Hematopoietic multipotent progenitor cell treated with erythropoietin and hydrocortisone succinate and interleukin-3 and kit ligand, for 15 days (in vitro differentiated cells): ENCODE measurements at places on chromosomes 12 and 14.

DNA sequence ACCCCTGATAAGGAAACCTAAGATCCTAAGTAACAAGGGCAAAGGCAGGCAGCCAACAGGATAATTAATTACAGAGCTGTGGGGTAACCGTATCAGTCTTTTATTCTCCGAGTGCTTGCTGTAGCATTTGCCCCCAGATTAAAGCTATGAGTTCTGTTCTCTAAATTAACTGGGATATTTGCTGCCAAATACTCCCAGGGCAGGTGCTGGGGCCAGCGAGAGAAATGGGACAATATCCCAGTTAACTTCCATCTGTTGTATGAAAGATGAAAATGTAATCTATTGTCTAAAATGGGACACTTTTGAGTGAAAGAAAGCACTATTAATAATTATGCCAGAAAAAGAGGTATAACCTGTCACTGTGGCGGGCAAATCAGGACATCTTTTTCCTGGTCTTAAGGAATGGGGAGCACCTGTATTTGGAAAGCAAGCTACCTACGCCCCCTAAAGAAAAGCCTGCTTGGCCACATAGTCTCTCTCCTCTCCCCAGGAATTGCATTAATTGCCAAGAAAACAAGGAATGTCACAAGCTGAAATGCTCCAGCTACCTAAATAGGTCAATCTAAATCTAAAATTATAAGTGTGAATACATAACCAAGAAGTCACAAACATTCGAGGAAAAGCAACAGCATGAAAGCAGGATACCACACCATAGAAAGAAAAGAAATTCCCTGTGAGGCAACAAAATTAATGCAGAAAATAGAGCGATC, 26.7 kb upstream of the CFAP54 start:
- DNase-seq: no peak

GRCh38 chr12:17999174-17999801, 90.7 kb downstream of the RERGL start:
- no peak for DNase-seq

- no peak for DNase-seq
These were observed 442.2 kb downstream of the ADAMTS20 start for GRCh38 chr12:43109631-43110345.

DNA sequence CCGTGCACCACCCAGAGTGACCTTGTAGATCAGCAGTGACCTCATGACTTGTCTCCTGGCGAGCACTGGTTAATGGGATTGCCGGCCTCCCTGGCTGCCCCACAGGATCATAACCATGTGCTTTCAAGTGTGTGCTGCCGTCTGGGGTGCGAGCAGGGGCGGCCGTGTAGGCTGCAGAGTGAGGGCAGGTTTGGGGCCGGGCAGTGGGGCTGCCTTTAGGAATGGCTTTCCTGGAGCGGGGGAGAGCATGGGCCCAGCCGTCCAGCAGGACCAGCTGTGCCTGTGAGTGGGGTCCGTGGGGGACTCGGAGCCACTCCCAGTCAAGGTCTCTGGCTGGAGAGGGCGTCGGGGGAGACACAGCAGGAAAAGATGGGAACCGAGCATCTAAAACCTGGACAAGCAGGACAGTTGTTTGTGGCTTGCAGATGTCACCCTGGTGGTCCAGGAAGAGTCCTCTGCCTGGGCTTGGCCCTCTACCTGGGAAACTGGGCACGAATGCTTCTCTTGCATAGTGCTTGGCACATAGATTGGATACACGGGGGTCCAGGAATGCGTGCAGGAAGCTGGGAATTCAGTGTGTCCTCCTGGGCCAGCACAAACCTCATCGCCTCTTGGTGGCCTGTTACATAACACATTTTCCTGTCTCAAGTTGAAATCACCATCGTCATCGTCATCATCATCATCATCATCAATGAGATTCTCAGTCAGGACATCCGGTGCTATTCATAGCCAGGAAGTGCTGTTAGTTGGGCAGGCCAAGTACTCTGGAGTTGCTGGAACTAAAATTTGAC, 96.0 kb downstream of the ADGRD1 start:
- no peak for DNase-seq

GRCh38 chr14:31881531-31882310, 195.4 kb upstream of the ARHGAP5 start:
- DNase-seq: no peak

GRCh38 chr14:78997811-78998210, 827.6 kb downstream of the NRXN3 start:
- DNase-seq: no peak

DNA sequence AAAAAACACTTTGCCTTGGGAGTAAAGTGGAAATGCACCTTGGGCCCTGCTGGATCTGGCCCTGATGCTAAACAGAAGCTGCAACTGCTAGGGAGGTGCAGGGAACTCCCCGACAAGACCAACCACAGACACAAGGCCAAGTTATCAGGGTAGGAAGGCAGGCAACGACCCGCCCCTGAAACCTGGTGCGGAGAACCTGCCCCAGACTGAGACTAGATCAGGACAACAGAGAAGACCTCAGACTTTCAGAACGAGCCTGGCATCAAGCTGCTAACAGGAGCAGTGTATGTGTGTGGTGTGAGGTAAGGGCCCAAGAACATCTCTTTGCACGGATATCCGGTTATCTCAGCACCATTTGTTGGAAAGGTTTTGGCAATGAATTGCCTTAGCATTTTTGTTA, 233.7 kb upstream of the RTL1 start:
- no peak for DNase-seq

DNA sequence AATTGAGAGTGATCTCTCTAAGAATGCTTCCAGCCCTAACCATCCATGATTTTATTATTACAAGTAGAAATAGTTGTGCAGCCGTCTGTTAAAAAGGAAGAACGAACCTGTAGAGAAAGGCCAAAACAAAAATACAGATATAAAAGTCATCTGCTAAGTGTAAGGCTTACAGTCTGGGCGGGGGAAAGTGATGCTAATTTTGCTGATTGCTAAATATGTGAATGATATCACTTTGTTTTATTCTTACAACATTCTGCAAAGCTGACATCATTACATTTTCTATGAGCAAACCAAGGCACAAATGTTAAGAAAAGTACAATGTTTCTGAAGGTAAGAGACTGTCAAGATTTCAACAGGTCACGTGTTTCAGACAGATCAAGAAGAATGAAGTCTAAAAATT, 101.5 kb upstream of the RAP1B start:
- no peak for DNase-seq

- no peak for DNase-seq
These were observed 410.8 kb downstream of the NAV3 start for GRCh38 chr12:78241446-78241845.

DNA sequence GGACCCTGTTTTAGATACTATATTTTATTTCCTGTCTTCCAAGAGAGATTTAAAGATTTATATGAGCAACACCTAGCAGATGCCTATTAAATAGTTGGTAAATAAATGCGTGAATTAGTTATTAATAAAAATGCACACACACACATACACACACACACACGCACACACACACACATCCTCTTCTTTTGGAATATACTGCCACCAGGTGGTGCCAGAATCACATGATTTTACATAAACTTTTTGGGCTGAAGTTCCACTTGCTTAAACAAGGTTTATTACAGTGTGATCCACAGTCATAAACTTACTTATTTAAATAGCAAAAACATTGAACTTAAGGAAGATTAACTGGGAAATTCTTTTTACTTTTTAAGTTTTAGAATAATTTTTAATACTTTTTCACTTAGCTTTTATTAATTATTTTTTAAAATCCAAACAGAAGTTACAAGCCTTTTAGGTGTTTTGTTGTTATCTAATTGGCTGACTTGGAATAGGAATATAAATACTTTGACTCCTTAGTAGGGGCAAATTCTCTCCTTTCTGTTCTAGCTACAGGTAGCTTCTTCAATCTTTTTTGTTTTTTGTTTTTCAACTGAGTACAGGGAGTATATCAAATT, 17.5 kb downstream of the RAD51B start:
- DNase-seq: peak; percentile 65

- DNase-seq: no peak
These were observed 1418.2 kb downstream of the AACS start for GRCh38 chr12:126483145-126484068.

- no peak for DNase-seq
These were observed 2.5 kb downstream of the HHIPL1 start for GRCh38 chr14:99647411-99647810.

DNA sequence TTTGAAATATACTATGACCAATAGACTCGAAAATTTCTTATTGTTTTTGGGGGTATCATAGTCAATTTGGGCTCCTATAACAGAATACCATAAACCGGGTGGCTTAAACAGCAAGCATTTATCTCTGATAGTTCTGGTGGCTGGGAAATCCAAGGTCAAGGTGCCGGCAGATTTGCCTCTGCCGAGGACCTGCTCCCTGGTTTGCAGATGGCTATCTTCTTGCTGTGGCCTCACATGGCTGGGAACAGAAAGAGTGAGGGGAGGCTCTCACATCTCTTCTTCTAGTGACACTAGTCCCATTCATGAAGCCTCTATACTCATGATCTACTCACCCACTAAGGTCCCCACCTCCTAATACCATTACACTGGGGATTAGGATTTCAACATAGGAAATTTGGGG, 70.7 kb downstream of the BORCS5 start:
- DNase-seq: no peak

DNA sequence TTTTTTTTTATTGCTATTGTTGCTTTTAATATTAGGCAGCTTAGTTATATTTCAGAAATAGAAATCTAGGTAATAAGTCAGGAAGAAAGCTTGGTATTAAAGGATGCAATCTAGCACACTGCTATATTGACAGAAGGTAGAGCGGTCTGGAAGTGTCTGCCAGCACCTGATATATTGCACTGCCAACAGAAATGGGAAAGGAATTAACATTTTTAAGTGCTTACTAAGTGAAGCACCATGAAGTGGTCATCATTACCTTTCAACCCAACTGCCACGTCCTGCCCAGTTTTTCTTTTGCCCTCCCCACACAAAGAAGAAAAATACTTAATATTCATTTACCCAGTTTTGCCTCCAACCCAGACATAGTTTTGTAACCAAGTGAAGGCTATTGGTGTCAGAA, 163.5 kb downstream of the KITLG start:
- DNase-seq: no peak

GRCh38 chr14:92711976-92712653, 36.3 kb downstream of the LGMN start:
- no peak for DNase-seq

DNA sequence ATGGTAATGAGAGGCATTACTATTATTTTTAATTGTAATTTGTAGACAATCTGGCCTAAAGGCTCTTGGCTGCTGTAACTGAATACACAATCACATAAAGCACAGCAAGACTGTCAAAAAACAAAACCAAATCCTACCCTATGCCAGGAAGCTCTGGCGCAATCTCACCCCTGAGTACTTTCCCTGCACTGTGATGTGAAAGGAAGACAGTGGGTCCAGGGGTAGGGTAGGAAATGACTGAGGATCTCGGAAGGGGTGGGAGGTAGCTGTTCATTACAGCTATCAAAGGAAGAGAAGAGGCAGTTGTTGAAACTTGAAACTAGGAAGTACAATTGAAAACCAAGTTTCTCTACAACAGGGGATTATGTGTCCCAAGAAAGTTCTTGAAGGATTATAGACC, 202.8 kb downstream of the ANO2 start:
- no peak for DNase-seq

DNA sequence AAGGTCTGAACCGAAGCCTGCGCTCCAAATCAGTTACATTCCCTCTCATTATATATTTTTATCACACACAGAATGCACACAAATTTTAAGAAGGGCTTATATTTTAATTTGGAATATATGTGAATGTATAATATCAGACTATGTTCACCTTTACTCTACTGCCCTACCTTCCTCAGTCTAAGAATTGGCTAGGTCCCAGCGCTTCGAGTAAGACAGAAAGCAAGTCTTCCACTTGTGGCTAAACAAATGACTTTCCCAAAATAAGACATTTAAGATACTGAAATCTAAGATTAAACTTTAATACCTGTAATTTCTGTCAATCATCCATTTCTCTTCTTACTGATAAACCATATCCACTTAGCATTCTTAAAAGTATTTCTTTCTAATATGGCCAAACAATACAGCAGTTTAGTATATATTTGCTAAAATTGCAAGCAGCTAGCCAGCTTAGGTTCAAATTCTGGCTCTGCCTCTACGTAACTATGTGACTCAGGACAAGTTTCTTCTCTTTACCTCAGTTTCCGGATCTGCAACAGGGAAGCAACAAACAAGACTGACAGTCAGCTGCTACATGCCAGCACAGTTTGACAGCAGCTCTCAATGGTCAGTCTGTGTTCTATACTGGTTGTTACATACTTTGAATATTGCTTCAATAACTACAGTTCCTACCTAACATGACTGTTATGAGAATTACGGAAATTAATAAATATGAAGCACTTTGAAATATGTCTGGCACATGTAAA, 2.0 kb downstream of the INTS13 start:
- DNase-seq: no peak

- DNase-seq: no peak
These were observed 14.4 kb upstream of the NTF3 start for GRCh38 chr12:5417500-5417899.

DNA sequence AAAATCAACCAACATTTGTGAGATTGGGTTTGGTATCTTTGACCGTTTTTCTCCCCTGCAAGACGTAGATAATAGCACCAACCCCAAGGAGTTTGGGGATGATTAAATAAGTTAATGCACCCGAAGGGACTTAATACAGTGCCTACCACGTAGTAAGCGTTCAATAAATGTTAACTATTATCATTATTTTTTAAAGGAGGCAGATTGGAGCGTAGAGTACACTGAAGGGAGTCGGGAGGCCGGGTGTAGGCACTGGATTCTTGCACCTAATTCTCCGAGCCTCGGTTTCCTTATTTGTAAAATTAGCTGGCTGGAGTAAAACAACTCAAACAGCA, 367 bp upstream of the FRS2 start:
- DNase-seq: peak; percentile 14

GRCh38 chr12:51023625-51024382, 2.4 kb downstream of the SLC11A2 start:
- peak; percentile 46 for DNase-seq

DNA sequence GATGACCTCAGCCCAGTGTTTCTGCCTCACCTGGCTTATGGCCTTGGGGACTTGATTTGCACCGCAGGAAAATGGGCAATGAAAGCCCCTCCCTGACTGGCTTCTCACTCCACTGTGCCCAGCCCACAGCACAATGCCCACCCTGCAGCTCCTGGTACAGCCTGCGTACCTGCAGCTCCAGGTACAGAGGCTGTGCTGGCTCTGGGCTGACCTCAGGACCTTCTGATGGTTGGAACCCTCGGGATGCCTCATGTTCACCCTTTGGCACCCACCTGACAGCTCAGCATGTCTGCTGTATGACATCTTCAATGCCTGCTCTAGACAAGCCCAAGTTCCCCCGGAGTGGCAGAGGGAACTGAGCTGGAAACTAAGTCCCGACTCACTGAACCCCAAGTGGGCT, 87.1 kb downstream of the ALG10 start:
- DNase-seq: no peak

GRCh38 chr12:89217472-89217871, 134.8 kb downstream of the DUSP6 start:
- no peak for DNase-seq

- DNase-seq: no peak
These were observed 774.9 kb upstream of the NOVA1 start for GRCh38 chr14:27372771-27373170.

GRCh38 chr12:74412606-74413230, 124.9 kb upstream of the ATXN7L3B start:
- DNase-seq: peak; percentile 4
